HTR-8/SVneo (cell line): ENCODE measurements at places on chromosomes 3 and 15.

GRCh38 chr3:127547761-127548605 is 42.5 kb downstream of the TPRA1 start:
- DNase-seq = peak; percentile 77

DNA sequence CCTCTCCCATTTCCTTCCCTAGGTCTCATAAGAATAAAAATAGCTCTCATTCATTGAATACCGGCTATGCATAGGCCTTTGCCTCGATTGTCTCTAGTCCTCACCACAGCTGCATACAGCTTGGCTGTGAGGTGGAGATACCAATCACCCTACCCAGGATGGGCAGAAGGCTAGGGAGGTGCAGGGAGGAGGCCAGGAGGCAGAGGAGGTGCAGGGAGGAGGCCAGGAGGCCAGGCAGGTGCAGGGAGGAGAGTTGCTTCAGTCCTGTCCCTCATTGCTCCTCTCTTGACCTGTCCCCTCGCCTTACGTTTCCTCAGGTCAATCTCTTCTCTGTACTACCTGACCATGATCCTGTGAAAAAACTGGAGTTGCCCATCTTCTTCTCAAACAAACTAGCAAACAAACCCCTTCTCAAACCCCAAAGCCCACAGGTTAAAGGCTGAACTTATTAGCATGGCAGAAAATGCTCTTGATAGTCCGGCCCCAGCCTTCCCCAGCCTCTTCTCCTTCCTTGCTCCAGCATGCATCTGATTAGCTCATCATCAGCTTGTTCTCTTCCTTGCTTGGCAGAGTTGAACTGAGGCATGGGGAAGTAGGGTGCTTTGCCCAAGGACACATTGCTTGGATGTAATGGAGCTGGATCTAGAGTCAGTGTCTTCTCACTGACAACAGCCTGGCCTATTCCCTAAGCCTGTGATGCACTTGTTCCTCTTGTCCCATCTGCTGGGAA is 15.8 kb downstream of the PODXL2 start:
- no peak for DNase-seq

GRCh38 chr3:1798711-1799405 is 299.8 kb upstream of the CNTN4 start:
- no peak for DNase-seq

DNA sequence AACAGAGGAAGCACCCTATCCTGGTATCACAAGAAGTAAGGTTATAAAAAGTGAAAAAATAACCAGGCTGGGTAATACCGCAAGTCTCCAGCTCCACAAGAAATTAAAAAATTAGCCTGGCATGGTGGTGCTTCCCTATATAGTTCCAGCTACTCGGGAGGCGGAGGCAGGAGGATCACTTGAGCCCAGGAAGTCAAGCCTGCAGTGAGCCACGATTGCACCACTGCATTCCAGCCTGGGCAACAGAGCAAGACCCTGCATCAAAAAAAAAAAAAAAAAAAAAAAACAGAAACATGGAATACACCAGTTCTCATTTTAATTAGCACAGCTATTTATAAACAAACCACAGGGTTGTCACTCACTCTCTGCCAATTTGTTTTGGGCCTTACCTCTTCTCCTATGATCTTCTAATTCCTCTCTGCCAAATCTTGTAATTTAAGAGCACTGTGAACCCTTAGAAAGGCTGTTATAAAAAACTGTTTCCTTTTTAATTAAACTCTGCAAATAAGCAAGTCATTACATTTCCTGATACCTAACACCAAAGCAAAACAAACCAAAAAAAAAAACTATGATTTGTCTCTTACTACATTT is 22.6 kb downstream of the DCUN1D1 start:
- DNase-seq = no peak

GRCh38 chr3:43296565-43296964 is 10.2 kb downstream of the SNRK start:
- no peak for DNase-seq
